ENCODE measurements at places on chromosomes 7 and 10. TPM values are rescaled to one million over a fixed set of nuclear protein-coding genes. Genes with fewer than 3 reads are reported as not detected.

CLDN4 gene
- 0.11 TPM for total RNA-seq

- DNase-seq: no peak
These were observed 10.5 kb downstream of the PPP3CB start for GRCh38 chr10:73485320-73485719.

ACHE gene
- 0.65 TPM for total RNA-seq

DNA sequence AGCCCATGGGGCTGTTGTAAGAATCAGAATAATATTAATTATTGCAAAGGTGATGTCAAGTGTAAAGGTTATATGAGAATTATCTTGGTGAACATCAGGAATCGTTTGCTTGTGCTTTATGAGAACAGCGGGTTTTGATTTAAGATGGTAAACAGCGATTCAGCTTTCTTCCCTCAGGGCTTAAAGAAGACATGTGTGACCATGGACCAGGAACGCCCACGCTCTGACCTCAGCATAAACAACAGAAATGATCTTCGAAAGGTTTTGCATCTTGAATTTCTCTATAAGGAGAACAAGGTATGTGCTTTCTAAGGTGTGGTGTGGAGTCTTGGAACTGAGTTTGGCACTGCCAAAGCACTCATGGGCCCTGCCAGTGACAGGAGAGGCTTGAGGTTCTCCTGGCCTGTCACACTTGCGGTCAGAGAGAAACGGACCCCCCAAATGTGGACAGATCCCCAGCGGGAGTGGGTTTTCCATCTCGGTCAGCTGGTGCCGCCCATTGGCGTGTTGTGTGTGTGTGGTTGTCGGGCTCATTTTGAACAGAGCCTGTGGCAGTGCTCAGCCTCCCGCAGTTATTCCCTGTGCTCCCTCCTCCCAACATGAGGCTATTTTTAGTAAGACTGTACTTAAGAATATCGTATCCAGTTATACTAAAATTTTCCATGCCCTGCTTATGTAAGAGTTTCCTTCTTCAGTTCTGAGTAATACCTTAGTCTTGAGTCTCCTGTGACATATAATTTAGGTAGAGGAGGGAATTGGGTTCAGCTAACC lies 7.2 kb downstream of the MINDY4 start:
- DNase-seq: no peak

GRCh38 chr10:96047004-96047649 lies 3.7 kb downstream of the CCNJ start:
- no peak for DNase-seq

DNA sequence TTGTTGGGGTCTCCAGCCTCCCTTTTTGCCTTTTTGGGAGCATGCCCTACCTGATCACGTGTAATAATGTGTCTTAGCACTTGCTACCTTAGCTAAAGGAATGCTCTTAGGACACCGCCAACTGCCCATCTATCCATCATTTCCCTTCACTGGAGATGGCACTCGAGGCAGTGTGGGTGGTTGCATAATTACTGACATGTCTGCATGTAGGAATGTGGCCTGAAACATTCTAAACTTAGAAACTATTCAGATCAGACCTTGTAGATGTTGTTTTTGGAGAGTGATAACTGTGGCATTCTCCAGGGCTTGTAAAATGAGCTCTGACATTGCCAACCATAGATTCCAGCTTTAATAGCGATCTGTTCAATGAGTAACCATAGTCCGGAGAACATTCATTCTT lies 365.8 kb downstream of the BBS9 start:
- DNase-seq: no peak

DNA sequence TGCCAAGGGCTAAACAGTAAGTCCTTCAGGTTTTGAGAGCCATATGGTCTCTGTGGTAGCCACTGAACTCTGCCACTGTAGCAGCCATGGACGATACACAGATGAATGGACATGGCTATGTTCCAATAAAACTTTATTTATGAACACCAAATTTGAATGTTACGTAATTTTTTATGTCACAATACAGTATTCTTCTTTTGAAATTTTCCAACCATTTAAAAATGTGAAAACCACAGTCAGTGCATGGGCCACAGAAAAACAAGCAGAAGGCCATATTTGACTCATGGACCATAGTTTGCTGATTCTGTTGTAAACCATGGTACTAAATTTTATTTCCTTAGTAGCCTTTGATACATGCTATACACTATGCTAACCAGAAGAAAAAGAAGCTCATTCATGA lies 361.8 kb downstream of the MAGI2 start:
- DNase-seq: no peak

GRCh38 chr10:24569330-24569796 lies 154.3 kb downstream of the ARHGAP21 start:
- DNase-seq: no peak

PDZD7 gene
- 0.38 TPM for total RNA-seq

PCBD1 gene
- total RNA-seq: 142 TPM

DNA sequence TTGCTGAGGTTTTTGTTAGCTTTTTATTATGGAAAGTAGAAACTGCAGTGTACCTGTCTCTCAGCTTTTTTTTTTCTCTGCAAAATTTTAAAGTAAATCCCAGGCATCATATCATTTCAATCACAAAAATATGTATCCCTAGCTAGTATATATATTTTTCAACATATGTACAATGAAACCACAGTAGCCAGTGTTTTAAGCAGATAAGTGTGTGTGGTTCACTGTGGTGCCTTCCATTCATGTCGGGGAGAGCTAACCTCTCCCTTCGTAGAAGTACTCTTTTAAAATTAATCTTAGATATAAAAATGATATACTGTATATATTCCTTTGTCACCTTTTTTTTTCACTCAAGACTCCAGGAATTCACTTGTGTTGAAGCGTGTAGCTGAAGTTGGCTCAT lies 22.7 kb downstream of the CUL1 start:
- no peak for DNase-seq

All from Right ventricle myocardium superior (tissue), 1 donor.